ENCODE measurements at places on chromosomes 7 and 10.

GRCh38 chr10:124172181-124172916, 79.0 kb upstream of the CHST15 start:
- DNase-seq: no peak

GRCh38 chr7:55491346-55491745, 81.0 kb downstream of the VOPP1 start:
- DNase-seq: no peak

- no peak for DNase-seq
These were observed 95.6 kb downstream of the GPR26 start for GRCh38 chr10:123761666-123762230.

DNA sequence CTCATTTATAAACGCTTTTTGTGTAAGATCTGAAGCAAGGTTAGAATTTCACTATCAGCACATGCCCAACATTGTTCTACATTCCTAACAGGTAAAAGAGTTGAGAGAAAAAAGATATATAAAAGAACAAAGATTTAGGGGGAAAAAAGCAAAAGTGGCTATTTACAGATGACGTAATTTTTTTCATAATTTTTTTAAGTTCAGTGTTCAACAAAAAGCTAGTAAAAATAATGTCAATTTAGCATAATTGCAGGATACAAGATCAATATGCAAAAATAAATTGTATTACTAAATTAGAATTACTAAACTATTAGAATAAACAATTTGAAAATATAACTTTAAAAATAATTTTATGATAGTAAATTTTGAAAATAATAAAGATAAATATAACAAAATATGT, 405.0 kb downstream of the SEMA3D start:
- DNase-seq: no peak

DNA sequence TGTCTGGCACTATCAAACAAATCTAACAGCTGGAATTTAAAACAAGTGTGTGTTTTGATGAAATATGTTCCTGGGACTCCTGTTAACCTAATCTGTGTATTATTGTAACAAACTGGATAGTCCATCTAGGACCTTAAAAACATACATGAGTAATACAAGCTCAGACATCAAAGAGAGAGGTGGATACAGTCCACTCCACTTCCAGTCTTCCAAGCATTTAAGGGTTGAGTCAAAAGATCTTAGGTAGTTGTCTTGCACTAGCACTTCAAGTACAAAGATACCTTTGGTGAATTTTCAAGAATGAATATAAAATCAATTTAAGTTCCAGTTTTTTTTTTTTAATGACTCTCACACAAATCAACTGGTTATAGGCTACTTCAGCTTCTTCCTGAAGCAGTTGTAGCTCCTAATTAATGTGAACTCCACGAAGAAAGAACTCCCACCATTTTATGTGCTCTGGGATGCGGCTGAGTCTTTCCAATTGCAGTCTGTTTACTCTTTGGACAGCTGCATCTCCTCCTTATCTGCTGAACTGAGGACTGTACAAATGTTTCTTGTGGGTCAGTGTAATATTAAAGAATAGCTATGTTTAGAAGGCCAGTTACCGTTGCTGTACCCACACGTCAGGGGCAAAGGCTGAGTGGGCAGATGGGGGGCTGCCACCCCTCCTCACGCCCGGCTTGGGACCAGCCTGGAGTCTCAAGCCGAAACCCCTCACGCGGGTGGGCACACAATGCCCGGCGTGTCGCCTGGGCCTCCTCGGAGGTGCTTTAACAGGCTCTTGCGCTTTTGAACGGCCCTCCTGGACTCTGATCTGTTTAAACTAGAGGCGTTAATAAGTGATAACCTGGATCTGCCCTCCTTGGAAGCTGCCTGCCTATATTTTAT, 2.9 kb upstream of the IGF2BP3 start:
- no peak for DNase-seq

DNA sequence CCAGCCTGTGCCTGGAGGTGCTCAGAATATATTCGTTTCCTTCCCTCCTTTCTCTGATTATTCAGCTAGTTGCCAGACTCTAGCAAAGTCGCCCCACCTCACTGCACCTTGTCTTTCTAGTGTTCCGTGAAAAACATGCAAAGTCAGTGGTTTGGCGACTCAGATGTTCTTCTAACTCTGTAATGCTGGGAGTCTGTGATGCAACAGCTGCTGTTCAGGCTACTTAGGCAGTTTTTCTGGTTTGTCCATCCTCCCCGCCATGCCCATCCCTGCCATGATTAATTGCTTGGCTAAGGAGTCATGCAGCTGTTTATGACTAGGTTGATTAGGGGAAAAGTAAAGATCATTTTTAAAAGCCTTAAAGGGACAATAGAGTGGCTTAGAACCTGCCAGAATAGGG, 99.4 kb downstream of the MTPN start:
- DNase-seq: no peak

- no peak for DNase-seq
These were observed at the start of gene MOGAT3 for GRCh38 chr7:101200862-101201599. Gene MOGAT3, minus strand, starts transcription at chr7:101201036. Its CDS starts 182 bp downstream, at chr7:101200854.

GRCh38 chr7:134366481-134366880, 49.8 kb upstream of the SLC35B4 start:
- DNase-seq: no peak

GRCh38 chr7:117308891-117309290, 14.0 kb downstream of the WNT2 start:
- DNase-seq: no peak

DNA sequence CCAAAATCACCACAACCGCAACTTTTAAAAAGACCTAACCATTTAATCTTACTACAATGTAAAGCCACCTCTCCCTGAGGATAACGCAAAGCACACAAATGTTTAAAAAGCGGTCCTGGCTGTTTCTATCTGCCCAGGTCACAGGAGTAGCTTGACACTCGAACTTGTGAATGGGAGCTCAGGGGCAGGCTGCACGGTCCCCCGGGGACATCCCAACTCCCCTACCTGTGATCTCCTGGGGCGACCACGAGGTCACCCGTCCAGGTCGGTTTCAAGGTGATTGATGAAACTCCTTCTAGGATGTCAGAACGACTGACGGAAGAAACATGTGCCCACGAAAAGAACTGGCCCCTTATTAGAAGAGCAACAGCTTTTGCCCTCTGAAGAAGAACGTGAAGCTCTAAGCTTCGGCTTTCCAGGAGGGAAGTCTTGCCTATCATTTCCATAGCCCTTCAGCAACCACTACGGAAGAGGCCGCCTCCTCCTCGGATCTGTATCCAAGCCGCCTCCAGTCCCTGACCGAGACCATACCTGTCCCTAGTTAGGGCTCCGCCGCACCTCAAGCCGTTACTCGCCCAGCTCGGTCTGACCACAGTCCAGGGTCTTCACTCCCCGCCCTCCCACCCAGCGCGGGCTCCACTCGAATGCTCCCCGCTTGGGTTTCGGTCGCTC, 459 bp downstream of the CYCS start:
- peak; percentile 48 for DNase-seq

DNA sequence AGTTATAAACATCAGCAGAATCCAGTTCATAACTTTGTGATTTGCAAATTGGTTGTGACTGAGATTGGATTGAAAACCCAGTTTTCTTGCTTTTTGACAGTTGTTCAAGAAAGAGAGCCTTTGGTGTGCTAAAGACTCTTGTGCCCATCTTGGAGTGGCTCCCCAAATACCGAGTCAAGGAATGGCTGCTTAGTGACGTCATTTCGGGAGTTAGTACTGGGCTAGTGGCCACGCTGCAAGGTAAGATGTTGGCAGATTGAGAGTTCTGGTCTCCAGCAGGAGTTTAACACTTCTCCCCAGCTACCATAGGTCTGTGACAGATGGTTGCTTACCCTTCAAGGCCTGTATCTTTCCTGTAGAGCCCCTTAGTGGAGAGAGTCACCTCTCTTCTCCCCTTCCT, 2.6 kb downstream of the SLC26A4 start:
- no peak for DNase-seq

DNA sequence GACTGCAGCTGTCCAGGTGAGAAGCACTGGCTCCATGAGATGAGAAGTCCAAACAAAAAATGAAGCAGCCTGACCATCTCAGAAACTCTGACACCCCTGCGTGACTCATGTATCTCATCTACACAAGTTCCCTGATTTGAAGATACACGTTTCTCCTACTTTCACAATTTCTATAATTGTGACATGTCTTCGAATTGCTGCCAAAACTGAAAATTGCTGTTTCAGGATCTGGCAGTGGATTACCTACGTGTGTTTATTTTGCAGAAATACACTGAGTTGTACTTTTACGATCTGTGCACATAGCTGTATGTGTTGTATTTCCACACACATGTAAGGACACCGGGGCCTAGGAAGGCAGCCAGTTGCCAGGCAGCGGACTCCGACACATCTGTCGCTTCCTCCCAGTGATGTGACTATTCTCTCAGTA, 53.2 kb downstream of the LARP4B start:
- peak; percentile 15 for DNase-seq

DNA sequence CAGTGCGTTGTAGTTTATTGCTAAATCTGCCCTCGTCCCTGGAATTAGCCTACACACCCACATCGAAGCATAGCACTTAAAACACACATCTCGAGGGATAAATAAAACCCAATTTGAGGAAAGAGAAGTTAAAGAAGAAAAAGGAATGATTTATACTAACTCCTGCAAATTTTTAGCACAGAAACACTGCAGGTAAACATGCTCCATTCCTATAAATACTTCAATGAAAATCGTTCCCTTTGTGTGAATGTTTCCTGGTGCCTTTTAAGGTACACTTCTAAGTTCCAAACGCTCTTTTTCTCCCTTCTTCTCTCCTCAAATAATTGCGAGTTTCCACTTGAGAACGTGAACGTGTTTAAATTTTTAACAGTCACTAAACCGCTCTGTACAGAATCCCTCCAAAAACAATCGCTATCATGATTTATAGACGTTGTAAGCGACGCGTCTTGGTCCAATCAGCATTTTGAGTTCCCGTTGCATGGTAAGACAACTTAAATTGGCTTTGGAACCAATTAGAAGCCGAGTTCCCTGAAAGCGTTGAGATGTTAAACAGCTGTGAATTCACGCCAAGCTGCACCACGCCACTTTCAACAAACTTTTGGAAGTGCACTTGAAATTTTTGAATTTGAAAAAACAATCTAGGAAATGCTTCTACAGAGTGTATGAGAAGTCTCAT, 12.5 kb upstream of the EBLN1 start:
- DNase-seq: peak; percentile 50

DNA sequence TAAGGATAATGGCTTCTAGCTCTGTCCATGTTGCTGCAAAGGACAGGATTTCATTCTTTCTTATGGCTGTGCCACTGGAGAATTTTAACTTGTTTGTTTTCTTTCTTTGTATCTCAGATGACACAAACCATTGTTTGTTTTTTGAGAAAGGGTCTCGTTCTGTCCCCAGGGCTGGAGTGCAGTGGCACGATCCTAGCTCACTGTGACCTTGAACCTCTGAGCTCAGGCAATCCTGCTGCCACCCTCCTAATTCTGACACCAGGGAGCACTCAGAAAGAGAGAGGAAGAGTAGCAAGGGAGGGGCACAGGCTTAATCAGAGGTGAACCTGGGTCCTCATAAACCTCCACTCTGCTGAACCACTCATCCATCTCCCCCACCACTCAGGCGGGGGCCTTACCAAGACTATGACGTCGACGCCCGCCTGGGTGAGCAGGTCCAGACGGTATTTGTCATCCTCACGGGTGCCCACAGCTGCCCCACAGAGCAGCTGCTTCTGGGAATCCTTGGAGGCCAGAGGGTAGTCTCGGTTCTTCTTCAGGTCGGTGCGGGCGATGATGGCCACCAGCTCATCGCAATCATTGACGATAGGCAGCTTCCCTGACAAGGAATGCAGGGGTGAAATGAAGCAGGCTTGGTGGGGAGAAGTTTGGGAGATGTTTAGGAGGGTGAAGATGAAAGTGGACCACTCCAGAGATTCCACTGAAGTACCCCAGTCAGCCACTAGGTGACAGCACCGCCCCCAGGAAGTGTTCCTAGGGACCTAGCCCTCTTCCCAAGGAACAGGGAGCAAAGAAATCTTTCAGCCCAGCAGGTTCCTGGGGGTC, 11.6 kb downstream of the IMPDH1 start:
- DNase-seq: peak; percentile 64

DNA sequence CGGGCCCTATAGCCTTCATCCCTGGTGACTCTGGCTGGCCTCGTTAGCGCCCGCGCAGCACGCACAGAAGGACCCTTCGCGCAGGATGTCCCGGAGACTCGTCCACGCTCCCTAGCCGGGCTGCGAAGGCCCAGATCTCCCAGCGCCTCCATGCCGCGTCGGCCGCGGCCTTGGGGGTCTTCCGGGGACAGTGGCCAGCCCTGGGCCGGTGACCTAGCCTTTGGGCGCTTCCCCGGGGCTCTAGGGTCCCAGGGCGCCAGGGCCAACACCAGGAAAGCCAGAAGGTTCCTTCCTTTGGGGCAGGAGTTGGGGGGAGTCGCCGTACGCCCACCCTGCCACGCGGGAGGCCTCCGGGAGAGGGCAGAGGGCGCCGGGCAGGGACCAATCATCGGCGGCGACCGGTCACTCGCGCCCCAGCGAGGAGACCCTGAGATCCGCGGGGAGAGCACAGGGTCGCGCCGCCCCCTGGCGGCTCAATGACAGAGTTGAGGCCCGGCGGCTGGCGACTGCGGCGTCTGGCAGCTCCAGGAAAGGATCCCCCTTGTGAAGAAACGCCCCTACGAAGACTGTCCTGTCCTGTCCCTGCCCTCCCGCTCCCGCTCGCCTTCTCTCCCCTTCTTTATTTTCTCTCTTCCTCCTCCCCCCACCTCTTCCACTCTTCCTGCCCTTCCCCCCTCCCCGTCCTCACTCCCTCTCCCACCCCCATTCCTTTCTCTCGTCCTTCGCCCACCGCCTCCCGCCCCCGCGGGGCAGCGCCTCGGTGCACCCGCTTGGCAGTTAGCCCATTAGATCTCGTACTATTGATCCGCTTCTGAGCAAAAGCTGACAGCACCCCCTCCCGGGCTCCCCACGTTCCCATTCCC, 62.3 kb upstream of the LBX1 start:
- peak; percentile 48 for DNase-seq

GRCh38 chr7:87113077-87113476, 39.2 kb upstream of the DMTF1 start:
- DNase-seq: no peak

DNA sequence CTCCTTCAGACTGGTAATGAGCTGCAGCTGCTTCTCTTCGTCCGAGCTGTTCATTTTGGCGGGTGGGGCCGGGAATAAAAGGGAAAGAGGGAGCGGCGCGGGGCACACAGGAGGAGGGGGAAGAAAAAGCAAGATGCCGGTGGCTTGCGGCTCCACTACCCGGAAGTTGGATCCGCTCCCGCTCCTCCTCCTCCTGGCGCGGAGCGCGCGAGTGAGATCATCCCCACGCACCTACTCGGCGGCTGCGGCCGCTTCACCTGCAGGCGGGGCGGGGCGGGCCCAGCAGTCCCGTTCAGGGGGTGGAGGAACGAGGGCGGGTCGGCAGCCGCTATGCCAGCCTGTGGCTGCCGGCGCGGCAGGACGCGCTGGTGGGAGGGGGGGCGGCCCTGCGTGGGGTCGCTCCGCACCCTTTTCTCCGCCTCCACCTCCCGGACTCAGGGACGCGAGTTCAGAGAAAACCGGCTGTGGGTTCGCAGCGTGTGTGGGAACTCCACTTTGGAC, at the start of gene SHTN1:
Gene SHTN1, minus strand, starts transcription at position 162 of the 501 bp plus-strand sequence. Its CDS starts 108 bp downstream, at position 54.
- DNase-seq: peak; percentile 74

- no peak for DNase-seq
These were observed 586.3 kb upstream of the ANKRD30A start for GRCh38 chr10:36538953-36539586.

- DNase-seq: no peak
These were observed 43.2 kb downstream of the LAMB4 start for GRCh38 chr7:108086962-108087361.
